ENCODE measurements at places on chromosomes 1 and 21.

GRCh38 chr1:208344202-208344857 lies 100.1 kb upstream of the PLXNA2 start:
- no peak for DNase-seq

DNA sequence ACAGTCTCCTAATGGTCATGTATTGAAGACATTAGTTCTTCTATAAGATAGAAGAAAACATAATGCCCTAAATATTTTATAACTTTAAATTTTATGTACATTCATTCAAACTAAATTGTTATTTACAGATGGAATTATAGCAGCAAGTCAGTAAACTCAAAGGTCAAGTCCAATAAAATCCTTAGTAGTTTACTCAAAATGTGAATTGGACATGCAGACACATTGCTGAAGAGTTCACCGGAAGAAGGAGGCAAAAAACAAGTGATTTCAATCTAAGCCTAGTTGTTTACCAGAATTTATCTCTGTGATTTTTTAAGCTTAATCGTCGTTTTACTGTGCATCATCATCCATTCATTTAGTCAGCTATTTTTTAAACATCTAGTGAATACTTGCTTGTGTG lies 149.7 kb downstream of the GREM2 start:
- DNase-seq, result no peak

- no peak for DNase-seq
These were observed 8.5 kb downstream of the HLX start for GRCh38 chr1:220887520-220888416.

DNA sequence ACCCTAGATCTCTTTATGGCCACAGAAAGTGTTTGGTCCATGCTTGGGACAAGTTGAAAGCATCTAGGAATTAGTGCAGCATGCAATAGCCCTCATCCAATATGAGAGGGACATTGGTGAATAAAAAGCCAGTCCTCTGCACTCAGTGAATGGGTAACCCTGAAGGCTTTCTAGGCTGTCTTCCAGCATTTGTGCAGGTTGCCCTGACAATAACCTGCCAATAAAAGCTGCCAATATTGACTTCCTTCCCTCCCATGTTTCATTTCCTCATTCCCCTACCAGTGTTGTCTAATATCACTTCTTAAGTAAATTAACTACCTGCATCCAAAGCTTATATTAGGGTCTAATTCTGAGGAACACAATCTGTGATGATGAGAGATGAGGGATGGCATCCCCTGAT lies 563.6 kb upstream of the NEGR1 start:
- no peak for DNase-seq

- DNase-seq, result no peak
These were observed 15.6 kb downstream of the PRKACB start for GRCh38 chr1:84159533-84160240.

GRCh38 chr1:85838238-85838637 lies 130.0 kb upstream of the ZNHIT6 start:
- DNase-seq, result no peak

- DNase-seq, result no peak
These were observed 768.4 kb upstream of the ADGRL2 start for GRCh38 chr1:81032374-81032773.

DNA sequence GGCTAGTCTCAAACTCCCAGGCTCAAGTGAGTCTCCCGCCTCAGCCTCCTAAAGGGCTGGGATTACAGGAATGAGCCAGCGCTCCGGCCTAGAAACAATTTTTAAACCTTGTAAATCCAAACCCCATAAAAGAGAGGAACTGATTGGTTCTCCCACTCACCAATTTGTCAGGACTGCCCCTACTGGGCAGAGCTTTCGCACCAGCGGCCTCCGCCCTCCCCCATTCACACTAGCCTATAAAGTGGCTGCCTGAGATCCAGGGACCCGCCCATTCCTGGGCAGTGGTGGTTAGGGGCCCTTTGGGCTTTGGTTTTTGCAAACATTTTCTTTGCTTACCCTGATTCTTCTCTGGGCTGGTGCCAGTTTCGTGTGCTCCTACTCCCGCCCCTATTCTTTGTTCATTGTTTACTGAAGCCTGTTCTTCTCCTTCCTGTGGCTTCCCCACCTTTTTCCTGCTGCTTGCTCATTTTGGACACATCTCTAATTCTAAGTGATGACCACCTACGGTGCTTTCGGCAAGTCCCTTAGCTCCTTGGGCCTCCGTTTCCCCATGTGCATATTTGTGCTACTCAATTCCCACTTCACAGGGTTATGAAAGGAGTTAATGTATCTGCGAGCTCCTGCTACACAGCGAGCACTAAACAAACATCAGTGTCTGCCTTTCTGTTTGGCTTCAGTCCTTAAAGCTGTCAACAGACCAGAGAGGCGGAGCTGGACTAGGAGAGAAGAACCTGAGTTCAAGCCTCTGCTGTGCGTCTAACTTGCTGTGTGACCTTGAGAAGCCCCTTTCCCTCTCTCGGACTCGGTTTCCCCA lies 39.8 kb upstream of the CLIC4 start:
- DNase-seq, result no peak

DNA sequence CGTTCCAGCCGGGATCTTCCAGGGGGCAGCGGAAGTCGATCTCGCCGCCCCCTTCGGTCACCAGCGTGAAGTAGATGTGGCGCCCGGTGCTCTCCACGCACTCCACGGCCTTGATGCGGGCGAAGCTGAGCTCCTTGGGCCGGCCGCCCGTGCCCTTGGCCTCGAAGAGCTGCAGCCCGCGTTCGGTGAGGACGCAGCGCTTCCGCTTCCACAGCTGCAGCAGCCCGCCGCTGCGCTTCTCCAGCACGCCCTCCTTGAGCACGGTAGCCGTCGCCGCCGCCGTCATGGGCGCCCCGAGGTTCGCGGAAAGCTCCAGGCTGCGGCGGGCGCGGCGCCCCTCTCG lies 516 bp downstream of the PHLDA3 start:
- DNase-seq, result peak; percentile 44

DNA sequence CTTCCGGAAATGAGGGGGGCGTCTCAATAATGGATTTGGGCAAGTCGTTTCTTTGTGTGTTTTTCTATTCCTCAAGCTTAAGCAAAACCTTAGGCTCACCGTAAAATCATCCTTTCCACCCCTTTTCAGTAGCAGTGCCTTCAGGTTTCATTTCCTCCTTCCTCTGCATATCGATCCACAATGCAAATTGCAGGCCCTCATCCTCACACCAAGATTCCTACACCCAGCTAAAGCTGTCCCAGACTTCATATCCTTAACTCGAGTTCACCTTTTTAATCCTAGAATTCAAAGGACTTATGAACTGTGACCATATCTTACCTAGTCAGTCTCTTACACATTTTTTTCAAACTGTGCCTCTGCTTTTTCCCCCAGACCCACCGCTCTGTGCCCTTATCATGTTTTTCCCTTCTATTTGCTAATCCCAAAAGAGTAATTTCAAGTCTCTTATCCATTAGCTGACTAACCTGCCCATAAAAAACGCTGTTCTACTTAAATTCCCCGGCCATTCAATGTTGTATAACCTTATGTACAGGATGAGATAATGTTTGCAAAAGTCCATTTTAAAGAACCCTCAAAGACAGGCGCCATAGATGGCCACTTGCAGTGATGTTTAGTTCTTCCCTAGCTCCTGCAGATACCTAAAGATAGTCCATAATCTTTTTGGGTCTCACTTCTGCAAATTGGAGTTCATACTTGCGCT lies 1.5 kb downstream of the AKIRIN1 start:
- DNase-seq, result no peak

DNA sequence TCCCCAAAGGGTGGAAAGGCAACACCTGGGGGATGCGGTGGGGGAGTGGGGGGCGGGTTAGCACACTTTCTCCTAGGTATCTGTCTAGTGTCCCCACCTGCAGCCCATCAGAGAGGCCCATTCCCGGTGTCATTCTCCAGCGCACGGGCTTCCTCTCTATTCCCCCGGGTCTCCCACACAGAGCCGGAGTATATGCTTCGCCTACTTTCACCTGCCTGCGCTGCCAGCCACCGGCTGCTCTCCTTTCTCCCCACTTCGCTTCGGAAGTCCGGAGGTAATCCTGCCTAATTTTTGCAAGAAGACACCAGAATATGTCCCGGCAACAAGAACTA lies 852 bp downstream of the RGS7 start:
- no peak for DNase-seq

DNA sequence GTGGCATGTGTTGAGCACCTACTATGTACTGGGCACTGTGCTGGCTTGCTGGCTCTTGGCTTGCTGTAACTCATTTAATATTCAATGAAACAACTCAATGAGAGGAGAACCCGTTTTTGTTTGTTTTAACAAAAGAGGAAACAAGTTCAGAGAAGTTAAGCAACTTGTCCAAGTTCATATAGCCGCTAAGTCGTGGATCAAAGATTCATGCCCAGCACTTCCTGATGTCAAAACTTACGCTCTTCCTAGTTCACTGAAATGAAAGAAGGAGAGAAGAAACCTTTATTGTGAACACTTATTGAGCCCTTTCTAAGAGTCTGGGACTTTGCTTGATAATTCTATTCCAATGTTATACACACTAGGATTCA lies 475.9 kb downstream of the PTPRU start:
- DNase-seq, result no peak

DNA sequence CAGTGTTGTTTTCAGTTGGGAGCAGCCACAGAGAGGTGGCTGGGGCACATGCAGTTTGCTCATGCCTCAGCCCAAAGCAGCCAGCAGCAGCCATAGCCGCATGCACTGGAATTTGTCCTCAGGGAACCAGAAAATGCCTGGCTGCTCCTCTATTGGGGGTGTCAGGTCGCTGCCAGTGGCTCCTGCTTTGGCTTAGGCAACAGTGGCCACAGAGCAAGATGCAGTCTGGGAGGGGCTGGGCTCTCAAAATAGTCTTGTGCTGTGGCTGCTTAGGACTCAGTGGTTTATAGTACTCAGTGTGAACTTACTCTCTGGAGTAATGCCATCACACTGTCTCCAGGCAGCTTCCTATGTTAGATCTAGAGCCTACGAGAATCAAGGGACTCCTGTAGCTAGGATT lies 25.0 kb downstream of the CD55 start:
- DNase-seq, result no peak

DNA sequence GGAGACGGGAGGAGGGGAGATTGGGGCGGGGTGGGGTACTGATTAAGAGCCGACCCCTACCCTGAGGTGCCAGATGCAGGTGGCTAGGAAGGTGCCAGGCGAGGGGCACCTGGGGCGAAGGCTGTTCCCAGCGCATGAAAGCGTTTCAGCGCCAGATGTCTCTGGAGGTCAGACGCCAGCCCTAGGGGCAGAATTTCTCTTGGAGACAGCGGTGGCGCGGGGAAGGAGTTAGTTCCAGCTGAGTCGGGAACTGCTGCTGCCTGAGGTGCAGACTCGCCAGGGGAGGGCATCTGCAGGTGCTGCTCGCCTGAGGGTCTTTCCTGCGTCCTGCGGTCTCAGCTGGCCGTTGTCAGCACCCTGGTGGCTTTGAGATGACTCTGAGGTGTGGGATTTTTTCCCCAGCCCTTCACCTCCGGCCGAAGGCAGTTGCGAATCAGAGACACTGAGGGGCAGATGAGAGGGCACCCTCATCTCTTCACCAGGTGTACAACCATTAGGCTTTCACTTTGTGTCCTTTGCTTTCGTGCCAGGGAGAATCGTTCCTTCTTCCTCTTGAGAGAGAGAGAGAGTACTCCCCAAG lies 539 bp downstream of the CGN start:
- peak; percentile 29 for DNase-seq

- DNase-seq, result no peak
These were observed 7.4 kb downstream of the CLCC1 start for GRCh38 chr1:108955881-108956280.

- DNase-seq, result no peak
These were observed 324.0 kb upstream of the VAMP3 start for GRCh38 chr1:7447093-7447492.

- DNase-seq, result no peak
These were observed 24.0 kb upstream of the LRRC3 start for GRCh38 chr21:44431300-44431699.

GRCh38 chr1:206930210-206930798 lies 8.6 kb upstream of the FCMR start:
- peak; percentile 65 for DNase-seq

DNA sequence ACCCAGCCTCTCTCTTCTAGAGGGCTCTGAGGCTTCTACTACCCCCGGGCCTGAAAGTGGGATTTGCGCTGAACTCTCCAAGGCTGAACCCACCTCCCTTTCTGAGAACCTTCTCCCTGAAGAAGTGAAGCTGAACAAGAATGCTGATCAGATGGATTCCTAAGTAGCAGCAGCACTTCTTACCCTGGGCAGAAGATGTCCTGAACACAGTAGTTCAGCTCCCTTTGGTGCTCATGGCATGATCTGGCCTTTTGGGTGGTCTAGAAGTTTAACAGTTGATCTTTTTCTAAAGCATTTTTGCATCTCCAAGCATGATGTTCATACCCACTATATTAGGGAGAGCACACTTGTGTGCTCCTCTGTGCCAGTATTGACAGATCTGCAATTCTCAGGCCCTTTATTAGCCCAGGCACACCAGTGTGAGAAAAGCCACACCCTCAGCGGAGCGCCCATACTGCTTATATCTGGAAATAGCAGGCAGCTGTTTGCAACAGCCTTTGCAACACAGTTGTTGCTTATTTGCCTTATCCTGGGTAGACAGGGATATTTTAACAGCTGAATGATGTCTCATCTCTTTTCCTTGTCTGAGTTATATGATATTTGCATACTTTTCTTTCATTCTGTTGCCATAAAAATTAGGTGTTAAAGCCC lies 34.2 kb downstream of the CNN3 start:
- DNase-seq, result no peak

- peak; percentile 61 for DNase-seq
These were observed 53.6 kb downstream of the KIF21B start for GRCh38 chr1:200969726-200970561.

DNA sequence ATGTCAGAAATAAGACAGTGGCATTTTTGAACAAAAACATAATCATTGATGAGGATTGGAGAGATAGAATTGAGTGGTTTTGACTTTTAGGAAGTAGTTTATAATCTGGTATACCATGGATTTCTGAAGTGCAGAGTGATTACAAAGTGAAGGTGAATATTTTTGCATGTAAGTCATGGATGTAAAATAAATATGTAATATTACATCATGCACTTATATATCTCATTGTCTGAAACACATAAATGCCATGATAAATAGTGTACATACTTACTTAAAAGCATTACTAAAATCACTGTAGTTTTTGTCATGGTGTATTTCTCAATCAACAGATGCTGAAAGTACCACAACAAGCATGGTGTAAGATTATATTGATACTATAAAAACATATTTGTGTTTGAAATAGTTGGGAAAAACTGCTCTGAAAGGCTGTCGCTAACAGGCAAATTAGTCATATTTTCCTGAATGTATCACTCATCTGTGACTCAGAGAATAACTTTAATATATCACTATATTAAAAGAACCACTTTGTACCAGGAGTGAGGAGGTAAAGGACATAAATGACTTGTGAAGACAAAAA lies 24.8 kb upstream of the RGS18 start:
- DNase-seq, result no peak

- DNase-seq, result no peak
These were observed 99.6 kb upstream of the ZC3H11B start for GRCh38 chr1:219712506-219712905.

DNA sequence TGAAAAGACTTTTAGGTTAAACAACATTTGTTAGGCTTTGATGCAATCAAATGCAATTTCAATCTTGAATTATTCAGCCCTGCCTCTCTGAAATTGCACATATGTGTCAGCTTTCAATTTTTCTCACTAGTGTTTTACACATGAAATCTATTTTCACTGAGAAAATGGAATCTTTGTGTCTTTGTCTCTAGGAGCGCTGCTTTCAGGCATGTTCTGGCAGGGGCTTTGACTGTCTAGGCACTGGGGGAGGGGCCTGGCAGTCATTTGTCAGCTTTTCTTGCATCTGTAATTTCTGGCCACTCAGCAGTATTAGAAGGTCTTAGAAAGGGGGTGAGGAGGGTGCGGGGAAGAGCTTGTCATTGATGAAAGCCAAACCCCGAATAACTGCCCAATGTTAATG lies 264.4 kb downstream of the PTPRC start:
- no peak for DNase-seq

GRCh38 chr1:4048921-4049320 lies 148.8 kb upstream of the C1orf174 start:
- no peak for DNase-seq
